Osteocyte (in vitro differentiated cells): ENCODE measurements at places on chromosomes 3 and 15.
A peak's percentile ranks its signal among the peaks of the same experiment; 100 is the strongest.

- DNase-seq = no peak
Observed at GRCh38 chr3:85482213-85482490, 523.4 kb downstream of the CADM2 start.

- no peak for DNase-seq
Observed at GRCh38 chr15:87713475-87713879, 543.1 kb downstream of the NTRK3 start.

GRCh38 chr3:10450494-10451440 is 54.6 kb downstream of the ATP2B2 start:
- DNase-seq = no peak

GRCh38 chr3:162960269-162960668 is 1463.7 kb downstream of the OTOL1 start:
- DNase-seq = no peak

DNA sequence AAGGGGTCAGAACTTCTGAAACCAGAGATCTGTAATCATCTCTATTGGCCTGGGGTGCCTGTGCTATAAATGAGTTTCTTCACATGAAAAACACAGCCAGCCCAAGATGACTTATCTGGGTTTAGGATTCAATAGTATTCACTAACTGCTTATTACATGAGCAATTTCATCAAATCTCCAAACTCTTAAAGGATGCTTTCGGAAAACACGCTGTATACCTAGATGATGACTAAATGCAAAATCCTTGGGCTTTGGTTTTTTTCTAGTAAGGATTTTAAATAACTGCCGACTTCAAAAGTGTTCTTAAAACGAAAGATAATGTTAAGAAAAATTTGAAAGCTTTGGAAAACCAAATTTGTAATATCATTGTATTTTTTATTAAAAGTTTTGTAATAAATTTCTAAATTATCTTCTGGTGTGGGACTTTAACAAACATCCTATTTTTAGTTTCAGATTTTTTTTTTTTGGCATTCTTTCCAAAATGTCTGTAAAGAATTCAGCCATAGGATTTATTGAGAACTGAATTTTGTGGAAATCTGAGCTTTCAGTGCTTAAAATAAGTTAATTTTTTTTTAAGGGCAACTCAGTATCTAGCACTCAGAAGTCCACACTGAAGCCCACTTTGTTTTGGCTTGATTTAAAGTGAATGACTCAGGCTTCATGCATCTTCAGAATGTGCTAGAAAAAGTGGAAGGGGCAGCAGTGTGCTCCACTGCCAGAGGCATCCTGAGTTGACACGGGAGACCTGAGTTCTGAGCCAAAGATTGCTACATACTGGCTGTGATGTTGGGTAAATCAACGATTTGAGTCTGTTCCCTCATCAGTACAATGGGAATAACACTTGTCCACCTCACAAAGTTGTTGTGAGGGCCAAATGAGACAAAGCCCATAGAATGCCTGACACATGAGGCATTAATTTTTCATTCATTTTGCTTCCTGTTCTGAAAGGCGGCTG is 18.7 kb downstream of the TMEM43 start:
- DNase-seq = no peak

DNA sequence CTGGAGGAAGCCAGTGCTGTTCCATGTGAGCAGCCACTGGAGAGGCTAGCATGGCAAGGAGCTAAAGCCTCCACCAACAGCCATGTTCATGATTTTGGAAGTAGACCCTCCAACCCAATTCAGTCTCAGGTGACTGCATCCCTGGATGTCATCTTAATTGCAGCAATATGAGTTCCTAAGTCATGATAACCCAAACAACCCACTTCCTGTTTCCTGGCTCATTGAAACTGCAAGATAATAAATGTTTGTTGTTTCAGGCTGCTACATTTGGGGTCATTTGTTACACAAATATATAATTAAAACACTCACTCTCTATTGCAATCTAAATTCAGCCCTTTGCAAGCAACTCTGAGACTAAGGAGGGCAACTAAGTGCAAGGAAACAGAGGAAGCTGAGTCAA is 62.4 kb upstream of the SLC24A5 start:
- DNase-seq = no peak

- no peak for DNase-seq
Observed at GRCh38 chr3:154552338-154552737, 122.3 kb upstream of the GPR149 start.

- no peak for DNase-seq
Observed at GRCh38 chr3:193780810-193781478, 187.9 kb downstream of the OPA1 start.

- DNase-seq = no peak
Observed at GRCh38 chr3:49942651-49943050, 2.7 kb downstream of the RBM6 start.

- DNase-seq = no peak
Observed at GRCh38 chr15:37289109-37289765, 188.9 kb upstream of the MEIS2 start.

GRCh38 chr15:53747501-53748068 is 11.9 kb downstream of the WDR72 start:
- no peak for DNase-seq

DNA sequence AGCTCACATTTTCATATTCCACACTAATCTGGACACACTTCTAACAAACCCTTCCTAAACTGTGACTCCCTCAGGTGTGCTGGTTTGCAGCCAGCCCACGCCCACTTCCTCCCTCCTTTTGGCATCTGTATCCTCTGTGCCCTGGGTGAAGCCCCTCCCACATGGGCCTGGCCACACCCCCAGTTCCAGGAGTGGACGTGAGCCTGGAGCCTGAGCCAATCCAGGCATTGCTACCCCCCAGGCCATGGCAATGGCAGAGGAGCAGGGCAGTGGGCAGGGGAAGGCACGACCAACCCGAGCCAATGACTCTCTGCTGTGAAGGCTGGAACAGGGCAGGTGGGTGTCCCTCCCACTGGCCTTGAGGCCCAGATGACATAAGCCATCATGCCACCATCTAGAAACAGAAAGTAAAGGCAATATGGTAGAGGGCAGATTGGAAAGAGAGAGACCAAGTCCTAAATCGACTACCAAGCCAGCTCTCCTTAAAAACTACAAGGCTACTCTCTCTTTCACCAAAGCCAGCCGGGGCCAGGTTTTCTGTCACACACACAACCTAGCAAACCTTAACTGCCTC is 18.6 kb downstream of the FAM174B start:
- peak; percentile 63 for DNase-seq

DNA sequence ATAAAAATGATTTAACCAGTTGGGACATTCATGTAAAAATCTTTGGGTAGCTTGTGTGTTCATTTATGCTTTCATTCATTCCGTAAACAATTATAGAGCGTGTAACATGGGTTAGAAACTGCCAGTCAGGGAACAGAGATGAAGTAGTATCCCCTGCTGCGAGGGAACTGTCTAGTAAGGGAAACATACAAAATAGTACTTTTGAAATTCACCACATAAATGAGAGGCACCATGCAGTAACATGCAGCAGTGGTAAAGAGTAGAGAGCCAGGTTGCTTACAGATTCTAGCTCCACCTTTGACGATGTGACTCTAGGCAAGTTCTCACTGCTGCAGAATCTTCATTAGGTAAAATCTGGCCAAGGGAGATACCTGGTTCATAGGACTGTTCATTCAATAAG is 938 bp downstream of the DZIP3 start:
- DNase-seq = no peak

DNA sequence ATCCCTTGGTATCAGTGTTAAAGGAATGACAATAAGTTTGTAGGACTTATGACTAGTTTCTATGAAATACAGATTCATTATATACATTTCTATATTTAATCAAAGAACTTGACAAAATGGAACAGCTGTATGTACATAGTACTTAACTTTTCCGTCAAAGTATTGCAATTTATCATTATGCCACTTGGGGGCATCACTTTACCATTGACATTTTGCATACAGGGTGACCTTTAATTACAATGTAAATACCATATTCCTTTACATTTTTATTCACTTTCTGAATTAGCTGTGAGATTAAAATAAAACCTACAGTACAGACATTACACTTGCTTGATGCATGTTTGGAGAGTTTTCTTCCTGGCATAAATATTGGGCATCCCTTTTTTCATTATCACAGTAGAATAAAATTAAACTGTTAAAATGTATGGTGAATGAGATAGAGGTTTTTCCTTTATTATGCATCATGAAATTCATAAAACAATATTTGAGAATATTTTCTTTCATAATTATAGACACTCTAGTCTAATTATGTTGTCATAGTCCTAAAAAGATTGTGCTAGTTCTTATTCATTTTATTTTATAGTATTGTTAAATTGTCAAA is 6.9 kb downstream of the NEK11 start:
- no peak for DNase-seq

DNA sequence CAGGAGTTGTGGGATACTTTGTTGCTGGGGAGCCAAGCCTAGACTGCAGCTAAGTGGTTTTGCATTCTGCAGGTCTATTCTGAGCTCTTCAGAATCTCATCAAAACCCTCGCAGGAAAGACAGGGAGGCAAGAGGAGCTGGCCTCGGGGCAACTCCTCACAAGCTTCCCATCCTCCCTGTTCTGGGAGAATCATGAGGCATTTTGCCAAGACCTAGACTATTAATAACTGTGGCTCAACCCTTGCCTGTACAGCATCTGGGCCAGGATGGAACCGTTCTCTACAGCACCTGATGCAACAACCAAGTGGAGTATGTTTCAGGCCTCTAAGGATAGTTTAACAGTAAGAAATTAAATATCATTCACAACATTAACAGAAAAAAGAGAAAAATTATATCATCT is 20.2 kb upstream of the SLC6A20 start:
- no peak for DNase-seq

DNA sequence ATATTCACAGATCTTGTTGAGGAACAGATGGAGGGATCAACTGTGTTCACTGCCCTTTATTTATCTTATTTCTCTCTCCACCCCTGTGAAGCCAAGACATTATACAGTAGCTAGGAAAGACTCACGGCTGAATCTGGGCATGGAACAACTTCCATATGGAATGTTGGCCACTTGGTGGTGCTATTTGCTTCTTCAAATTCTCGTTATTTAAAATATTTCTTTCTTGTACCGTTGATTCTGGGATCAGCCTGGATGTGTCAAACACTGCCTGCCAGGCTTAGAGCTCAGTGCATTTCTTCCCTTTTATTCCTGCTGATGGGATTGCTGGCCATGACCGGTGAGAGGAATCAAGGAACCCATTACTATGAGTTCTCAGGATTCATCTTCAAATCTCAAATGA is 17.5 kb upstream of the GASK1A start:
- DNase-seq = no peak

- DNase-seq = no peak
Observed at GRCh38 chr15:75725006-75725718, 12.5 kb upstream of the CSPG4 start.

DNA sequence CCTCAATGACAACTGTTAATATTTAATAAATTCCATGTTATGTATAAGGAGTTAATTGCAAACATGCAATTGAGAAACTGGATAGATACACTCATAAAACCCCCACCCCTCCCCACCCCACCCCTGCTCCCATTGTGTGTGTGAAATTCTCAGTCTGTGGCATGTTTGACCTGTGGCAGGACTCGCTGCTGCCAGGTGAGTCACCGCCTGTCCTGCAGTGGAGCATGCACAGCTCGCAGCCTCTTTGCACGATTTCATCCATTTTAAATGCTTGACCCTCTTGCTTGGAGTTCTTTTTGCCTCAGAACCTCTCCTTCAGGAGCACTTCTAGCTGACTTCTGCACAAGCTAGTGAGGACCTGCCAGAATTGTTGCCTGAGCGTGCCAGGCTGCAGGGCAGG is 5.3 kb upstream of the APEH start:
- no peak for DNase-seq

DNA sequence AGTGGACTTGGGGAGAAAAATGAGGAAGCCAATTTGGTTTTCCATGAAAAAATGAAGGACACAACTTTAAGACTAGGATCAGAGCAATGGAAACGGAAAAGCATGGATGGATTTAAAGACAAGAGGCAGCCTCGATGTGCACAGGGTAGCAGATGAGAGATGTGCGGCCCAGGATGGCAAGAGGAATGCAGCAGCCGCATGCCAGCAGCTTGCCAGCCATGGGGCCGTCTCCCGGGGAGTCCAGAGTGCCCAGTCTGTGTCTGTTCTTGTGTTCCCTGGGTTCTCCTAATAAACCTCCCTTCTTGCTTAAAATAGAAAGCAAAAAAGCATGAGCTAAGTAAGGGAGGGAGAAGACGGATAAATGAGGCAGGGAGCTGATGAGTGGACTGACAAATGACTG is 68.0 kb upstream of the IQSEC1 start:
- DNase-seq = peak; percentile 67

DNA sequence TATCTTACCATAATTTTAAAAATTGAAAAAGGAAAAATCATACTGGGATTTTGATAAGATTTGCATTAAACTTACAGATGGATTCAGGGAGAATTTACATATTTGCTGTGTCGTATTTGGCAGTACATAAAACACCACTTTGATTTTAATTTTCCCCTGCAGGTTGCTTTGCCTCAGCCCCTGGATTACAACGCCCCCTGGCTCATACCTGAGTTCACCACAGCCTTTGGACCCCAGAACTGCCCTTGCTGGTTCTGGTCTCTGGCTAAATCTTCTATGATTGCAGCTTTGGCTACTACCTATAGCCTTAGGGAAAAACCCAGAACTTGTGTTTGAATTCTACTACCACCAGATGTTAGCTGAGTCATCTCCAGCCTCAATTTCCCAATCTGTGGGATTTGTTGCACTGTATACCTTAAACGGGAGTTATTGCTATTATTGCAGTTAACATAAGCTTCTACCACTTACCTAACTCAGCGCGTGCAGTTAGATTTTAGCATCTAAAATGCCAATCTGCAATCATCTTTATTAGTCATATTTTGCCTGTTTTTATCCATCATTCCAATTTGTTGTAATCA is 315.7 kb upstream of the GADL1 start:
- no peak for DNase-seq

DNA sequence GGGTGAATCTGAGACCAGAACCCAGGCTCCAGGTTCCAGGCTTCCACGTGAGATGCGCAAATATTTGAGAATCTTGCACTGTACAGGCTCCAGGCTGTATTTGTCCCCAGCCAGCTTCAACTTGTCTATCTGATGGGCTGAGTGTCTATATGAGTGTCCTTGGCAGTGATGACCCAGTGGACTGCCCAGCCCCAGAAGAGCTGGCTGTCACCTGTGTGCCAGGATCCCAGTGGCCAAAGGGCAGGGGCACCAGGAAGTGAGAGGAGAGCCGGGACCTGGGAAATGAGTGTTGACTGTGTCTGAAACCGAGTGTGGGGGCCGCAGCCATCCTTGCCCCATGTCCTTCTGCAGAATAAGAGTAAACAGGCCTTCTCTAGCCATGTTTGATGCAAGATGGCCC is 10.4 kb downstream of the FAH start:
- no peak for DNase-seq

- no peak for DNase-seq
Observed at GRCh38 chr3:150254309-150254708, 153.8 kb upstream of the TSC22D2 start.

- DNase-seq = no peak
Observed at GRCh38 chr15:29316422-29316821, 46.8 kb upstream of the NSMCE3 start.

- DNase-seq = no peak
Observed at GRCh38 chr3:56810577-56811545, 9.1 kb upstream of the ARHGEF3 start.

DNA sequence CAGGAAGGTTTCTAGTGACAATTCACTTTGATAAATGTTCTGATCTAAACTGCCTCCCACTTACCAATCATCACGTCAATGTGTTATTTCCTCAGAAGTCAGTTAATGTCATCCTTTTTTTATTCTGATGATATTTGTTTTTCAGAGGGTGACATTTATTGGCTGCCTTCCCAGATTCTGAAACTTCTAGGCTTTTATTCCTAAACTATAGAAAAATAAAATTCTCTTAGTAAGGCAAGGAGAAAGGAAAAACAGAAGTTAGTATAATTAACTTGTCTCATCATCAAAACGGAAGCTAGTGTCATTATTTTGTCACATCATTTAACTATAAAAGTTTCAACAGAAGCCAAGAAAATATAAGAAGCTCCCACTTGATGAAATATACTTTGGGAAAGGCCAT is 100.0 kb upstream of the C3orf80 start:
- DNase-seq = no peak
